ENCODE measurements at places on chromosomes 12 and 14.

DNA sequence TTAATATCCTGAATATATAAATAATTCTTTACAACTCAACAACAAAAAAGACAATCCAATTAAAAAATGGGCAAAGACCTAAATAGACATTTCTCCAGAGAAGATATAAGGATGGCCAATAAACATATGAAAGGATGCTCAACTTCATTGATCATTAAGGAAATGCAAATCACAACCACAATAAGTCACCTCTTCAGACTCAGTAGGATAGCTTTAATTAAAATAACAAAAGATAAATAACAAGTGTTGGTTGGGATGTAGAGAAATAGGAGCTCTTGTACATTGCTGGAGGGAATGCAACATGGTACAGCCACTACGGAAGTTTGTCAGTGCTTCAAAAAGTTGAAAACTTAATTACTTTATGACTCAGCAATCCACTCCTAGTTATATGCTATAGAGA lies 129.7 kb upstream of the OVCH1 start:
- no peak for DNase-seq

DNA sequence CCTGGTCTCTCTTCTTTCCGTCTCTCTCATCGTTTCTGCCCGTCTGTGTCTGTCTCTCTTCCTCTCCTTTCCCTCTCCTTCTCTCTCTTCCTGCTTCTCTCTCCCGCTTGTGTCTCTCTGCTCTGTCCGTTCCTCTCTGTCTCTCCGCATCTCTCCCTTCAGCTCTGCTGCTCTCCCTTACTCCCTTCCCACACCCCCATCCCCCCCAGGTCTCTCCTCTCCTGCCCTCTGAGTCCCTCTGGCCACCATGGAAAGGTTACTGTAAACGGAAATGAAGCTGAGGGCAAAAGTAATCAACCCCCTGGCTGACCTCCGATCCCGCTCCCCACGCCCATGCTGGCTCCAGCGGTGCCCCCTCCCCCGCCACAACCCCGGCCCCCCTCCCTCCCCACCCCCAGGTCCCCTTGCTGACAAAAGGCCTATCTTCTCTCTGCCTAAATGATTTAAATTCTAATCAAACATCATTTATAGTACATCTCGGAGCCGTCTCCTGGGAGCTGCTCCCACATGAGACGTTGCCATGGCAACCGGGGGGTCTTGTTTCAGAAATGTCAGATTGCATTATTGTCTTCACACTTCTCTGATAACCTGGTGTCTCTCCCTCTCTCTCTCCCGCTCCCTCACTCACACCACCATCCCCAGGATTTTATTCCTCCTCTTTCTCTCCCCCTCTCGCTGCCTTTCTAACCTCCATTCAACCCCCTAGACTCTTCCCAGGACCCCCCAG lies 203.8 kb downstream of the RBM19 start:
- no peak for DNase-seq

- peak; percentile 76 for DNase-seq
These were observed 1.8 kb downstream of the COX6A1 start for GRCh38 chr12:120439646-120440247.

DNA sequence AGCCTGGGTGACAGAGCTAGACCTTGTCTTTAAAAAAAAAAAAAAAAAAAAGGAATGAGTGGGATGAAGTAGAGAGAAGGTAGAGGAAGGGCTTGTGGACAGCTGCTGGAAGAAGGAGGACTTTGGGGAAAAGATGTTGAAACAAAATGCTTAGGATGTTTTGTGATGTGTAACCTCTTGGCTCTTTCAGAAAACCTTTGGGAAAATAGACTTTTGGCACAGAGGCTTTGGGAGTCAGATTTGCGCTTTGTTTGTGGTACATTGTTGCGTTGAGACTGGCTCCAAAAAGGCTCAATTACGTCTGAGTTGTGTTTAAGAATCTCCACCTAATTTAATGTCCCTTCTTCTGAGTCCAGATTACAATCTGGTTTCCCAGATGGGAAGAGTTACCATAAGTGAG lies 32.9 kb upstream of the SPTLC2 start:
- DNase-seq: no peak

DNA sequence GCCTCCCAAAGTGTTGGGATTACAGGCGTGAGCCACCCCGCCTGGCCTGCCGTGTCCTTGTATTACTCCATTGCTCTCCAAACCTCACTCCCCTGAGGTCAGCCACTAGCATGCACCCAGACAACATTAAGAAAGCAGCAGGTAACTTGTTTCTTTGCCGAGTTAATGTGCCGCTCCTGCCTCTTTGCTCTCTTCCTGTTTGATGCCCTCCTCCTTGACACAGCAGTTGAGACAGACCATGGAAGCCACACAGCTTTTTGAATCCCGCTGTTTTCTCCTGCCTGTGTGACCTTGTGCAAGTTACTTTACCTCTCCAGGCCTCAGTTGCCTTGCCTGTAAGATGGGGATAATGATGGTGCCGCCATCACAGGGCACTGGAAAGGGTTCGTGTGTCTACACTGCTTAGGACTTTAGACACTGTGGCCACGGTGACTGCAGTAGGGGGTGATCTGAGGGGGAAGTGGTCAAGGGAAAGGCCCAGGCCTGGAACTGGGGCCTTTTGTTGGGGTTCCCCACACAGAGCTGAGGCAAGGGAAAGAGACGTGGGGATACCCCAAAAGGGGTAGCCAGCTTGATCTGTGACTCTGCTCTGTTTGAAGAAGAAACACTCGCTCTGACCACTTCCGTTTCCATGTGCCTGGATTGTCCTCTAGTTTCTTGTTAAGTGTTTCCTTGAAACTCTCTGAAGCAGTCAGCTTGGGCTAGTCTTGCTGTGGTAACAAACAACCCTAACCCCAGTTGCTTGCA lies 69.3 kb downstream of the RIN3 start:
- DNase-seq: peak; percentile 24

DNA sequence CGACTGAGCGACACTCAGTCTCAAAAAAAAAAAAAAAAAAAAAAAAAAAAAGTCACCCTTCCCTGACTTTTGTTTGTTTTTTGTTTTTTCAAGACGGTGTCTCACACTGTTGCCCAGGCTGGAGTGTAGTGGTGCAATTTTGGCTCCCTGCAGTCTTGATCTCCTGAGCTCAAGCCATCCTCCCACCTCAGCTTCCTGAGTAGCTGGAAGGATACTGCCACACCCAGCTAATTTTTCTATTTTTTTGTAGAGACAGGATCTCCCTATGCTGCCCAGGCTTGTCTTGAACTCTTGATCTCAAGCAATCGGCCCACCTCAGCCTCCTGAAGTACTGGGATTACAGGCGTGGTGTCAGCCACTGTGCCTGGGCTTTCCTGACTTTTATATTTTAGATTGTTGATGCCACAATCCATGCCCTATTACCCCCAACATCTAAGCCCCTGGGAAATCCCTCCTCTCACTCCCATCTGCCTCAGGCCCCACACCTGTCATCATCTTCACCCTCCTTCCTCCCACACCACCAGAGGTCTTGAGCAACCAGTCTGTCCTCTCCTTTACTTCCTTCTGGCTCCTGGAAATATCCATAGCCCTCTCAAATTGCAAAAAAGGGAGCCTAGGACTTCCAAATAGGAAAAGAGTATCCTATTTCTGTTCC lies 7.8 kb downstream of the IKZF4 start:
- no peak for DNase-seq

DNA sequence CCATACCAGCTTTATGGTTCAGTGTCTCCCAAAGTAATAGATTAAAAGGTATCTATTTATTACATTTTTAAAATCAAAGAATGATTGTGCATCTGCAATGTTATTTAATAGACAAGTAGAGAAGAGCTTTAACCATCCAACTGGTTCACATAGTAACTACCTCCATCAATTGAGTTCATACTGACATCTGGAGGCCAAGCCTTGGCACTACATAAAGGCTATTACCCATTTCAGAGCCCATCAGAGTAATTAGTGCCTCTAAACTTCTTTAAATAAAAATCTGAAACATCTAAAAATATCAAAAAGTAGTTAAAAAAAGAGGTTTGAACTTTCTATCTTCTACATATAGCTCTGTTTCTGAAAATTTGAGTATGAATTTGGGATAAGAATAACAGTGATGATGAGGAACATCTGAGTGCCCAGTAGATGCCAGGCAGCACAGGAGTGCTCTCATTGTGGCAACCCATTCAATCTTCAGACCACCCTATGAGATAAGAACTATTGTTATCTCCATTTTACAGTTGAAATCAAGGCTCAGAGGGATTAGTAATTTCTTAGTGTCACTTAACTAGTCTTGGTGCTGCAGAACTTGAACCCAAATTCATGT lies 132.9 kb upstream of the DAAM1 start:
- peak; percentile 5 for DNase-seq

DNA sequence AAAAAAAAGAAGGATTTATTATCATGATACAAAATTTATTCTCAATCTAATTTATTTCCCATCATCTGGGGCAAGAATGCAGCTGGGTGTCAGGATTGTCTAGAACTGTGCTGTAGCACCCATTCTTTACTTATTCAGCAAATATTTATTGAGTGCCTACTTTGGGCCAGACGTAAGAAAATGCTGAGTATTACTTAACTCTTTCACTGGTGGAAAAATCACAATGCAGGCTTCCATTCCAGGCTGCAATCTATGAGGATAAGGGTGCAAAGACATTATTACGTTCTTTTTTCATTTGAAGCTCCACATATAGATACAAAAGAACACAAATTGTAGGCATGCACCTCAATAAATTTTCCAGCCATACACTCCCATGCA lies 86.0 kb upstream of the CDKN3 start:
- no peak for DNase-seq

- no peak for DNase-seq
These were observed 59.8 kb downstream of the NPAS3 start for GRCh38 chr14:32998433-32998832.

- no peak for DNase-seq
These were observed 786.2 kb upstream of the FBXO33 start for GRCh38 chr14:40218282-40218941.

DNA sequence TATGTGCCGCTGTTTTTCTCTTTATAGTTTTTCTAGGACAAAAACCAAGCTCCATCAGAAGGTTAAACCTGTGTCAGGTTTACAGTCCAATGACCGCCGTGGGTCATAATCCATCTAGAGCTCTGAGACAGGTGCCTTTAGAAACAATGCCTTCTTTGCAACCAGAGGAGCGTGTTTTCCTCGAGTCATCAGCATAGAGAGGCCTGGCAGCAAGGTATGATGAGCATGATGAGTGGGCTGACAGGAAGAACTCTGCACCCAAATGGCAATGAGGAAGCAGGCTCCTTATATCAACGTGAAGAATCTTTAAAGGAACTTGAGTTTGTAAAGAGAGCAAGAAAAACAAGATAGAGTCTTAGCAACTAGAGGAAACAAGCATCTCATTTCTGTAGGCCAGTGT lies 60.5 kb upstream of the NUDT4 start:
- no peak for DNase-seq

GRCh38 chr14:60514378-60514740 lies 5.4 kb downstream of the SIX6 start:
- no peak for DNase-seq

DNA sequence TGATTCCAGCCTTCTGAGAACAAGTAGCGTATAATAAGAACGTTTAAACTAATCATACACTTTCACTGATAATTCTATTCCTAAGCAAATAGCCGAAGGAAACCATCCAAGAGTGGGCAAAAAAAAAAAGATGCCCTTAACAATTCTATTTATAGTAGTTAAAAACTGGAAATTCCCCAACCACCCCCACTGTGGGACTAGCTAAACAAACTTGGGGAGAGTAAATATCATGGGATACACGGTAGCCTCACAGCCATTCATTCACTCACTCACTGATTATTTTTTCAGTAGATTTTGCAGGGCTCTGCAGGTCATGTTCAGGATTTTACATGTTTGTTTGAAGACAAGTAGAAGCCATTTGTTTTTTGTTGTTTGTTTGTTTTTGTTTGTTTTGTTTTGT lies 197.0 kb downstream of the ETV6 start:
- no peak for DNase-seq

DNA sequence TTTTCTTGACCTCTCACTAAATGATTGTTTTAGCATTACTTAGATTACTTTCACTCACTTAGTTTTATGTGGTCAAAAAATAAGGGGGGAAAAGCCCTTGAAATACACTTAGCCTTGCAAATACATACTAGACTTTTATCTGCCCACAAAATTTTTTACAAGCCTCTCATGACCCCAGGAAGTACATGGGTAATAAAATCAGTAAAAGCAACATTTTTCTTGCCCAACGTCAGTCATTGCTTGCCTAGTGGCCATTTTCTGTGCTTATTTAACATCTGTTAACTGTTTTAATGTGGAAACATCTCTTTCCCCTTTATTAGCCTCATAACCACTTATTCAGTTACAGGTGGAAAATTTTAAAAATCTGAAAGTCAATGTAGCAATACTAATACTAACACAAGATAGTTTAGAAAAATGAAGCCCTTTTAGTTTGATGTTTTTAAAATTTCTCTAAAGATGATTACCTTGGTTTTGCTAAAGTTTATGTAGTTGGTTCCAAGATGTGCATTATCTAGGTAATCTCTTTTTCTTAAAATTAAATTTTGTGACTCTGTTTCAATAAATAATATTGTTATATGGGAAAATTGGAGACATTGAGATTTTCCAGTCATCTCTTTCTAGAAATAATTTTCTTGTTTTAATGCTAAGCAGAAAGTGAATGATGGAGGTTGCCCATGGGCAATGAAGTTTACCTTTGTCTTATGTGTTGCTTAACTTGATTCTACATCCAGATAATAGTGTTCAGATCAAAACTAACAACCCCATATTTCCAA lies 175.5 kb downstream of the TMTC2 start:
- no peak for DNase-seq

DNA sequence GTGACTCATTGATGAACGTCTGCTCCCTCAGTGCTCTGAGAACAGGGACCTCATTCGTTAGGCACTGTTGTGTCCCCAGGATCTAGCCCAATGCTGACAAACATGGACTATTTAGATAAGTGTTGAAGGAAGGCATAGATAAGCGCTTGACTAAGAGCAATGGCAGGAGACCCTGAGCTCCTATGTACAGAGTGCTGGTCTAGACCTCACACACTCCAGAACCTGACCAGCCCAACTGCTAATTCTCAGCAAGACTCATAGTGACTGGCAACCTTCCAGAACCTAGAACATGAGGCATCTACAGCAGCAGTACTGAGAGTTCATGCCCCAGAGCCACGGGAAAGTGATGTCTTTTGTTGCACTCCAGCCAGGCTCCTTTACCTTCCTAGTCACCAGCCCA lies 69.2 kb downstream of the CRACR2A start:
- DNase-seq: no peak

DNA sequence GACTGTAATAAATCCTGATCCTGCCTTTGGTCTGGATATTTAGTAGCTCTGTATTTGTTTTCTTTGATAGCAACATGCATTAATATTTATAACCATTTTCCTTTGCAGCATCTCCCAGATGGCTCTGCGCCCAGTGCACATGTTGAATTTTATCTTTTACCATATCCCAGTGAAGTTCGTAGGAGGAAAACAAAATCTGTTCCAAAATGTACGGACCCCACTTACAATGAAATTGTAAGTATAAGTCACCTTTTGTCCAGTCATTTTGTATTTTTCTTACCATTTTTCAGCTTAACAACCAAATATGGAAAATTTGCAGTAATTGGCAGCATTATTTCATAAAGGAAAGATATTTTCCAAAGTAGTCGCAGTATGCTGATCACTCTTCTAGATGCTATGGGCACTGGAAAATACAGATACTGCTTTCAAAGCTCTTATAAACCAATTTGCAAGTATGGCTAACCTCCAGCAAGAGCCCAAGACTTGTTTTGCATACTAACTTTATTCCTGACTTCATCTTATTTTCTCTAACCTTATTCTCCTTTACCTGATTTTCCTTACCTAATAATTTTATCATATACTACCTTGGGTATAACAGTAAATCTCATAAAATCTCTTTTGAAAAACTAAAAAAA lies 97.4 kb downstream of the PLCZ1 start:
- DNase-seq: no peak

GRCh38 chr12:124716208-124717130 lies 147.2 kb downstream of the SCARB1 start:
- no peak for DNase-seq

Measured in activated gamma-delta T cell treated with Interleukin-2 at 50 U/mL for 16 hours (primary cell).